ENCODE measurements at places on chromosomes 4 and X. TPM values are rescaled to one million over a fixed set of nuclear protein-coding genes. Genes with fewer than 3 reads are reported as not detected.

SPATA4 gene
- total RNA-seq: 0.10 TPM

NONO gene
- total RNA-seq: 388 TPM

PNMA6A gene
- total RNA-seq: 0.32 TPM

- DNase-seq: no peak
These were observed 11.3 kb upstream of the SMS start for GRCh38 chrX:21929209-21929608.

DNA sequence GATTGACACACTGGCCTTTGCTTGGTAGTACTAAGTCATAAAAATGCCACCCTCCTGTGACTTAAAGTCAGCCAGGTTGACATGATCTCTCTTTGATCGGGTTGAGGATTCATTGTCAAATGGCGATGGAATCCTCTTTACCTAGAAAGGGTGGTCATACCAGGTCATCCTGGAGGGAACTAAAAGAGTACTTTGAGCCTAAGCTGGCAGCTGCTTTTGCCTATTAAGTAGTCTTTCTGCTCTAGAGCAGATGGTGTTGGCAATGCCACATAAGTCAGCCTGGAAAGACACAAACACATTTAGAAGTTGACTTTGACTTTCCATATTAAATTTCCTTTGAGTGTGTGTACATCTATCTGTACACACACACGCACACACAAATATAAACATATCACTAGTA lies 39.2 kb upstream of the C4orf54 start:
- DNase-seq: no peak

GRCh38 chrX:135893294-135893817 lies at the start of the genes CT45A10 and SAGE1:
CT45A10 (minus strand) TSS chrX:135893444; CDS start chrX:135885344, 8,100 bp downstream.
SAGE1 (plus strand) TSS chrX:135893716; CDS start chrX:135896243, 2,527 bp downstream.
- DNase-seq: no peak

DNA sequence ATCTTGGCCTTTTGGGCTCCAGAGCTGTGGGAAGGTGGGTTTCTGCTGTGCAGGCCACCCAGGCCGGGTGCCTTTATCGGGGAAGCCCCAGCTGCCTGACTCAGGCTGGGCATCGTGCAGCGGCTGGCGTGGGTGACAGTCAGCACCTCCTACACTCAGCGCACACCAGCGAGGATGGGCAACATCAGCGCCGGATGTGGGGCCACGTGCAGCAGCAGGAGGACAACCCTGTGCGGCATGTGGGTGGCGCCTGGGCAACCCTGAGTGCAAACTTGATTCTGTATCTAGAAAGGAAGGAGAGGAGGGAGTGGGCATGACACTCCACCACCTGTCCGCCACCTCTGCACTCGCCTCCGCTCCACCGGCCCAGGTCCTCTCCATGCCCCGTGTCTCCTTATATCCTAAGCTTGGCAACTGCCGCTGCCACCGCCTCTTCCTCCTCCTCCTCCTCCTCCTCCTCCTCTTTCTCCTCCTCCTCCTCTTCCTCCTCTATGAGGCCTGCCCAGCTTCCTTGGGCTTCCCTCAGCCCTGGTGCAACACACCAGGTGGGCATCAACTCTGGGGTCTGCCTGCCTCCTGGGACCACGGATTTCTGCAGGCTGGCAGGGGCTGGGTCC lies 107.4 kb upstream of the AFAP1 start:
- DNase-seq: no peak

DNA sequence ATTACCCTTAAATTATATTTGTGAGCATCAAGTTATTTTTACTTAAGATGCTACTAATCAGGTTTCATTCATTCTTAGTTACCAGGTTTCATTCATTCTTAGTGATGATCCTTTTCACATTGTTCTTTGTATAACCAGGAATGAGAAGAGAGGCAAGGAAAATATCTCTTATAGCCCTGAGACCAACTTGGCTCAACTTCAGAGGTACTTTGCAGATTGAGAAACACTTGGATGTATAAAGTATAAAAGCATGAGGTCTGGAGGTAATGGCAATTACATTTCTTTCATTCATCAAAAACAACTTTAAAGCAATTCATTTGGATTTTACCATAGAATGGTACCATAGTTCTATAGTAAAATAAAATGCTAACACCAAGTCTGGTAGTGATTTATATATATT lies 231.0 kb downstream of the PRDM5 start:
- no peak for DNase-seq

- peak; percentile 16 for DNase-seq
These were observed 33.0 kb downstream of the HCCS start for GRCh38 chrX:11143931-11144678.

DNA sequence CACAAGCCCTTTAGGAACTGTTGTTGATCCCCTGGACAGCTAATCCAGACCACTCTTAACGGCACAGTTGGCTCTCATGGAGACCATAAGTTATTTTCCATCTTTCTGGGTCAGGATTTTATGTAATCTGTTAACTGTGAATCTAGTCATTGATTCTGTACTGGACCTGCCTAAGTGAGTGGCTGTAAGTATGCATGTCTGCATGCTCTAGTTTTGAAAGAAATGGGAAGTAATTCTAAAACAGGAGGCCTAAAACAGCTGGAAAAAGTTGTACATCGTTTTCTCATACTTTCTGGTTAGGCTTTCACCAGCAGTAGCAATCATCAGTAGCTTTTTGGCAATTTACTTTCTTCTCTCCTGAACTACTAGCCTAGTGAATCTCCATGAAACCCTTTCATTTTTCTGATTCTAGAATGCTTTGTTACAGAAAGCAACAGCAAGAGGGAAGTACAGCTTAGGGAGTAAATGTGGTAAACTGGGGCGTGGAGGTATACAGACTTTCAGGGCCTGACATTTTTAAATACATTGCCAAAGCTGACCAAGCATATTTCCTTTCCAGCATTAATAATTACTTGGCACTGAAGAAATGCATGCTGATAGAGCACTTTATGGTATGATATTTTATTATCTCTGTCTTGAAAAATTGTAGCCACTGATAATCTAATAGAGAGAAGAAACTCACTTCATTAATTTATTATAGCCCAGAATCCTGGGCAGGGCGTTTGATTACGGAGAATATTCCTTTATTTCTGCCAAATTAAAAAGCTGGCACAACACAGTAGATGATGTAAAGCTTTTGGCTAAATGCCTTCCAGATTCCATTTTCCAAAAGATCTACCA lies 202.7 kb downstream of the BANK1 start:
- no peak for DNase-seq

- no peak for DNase-seq
These were observed 5.9 kb upstream of the SEPTIN6 start for GRCh38 chrX:119698845-119699244.

GRCh38 chrX:131633285-131633917 lies 89.5 kb downstream of the OR13H1 start:
- no peak for DNase-seq

DNA sequence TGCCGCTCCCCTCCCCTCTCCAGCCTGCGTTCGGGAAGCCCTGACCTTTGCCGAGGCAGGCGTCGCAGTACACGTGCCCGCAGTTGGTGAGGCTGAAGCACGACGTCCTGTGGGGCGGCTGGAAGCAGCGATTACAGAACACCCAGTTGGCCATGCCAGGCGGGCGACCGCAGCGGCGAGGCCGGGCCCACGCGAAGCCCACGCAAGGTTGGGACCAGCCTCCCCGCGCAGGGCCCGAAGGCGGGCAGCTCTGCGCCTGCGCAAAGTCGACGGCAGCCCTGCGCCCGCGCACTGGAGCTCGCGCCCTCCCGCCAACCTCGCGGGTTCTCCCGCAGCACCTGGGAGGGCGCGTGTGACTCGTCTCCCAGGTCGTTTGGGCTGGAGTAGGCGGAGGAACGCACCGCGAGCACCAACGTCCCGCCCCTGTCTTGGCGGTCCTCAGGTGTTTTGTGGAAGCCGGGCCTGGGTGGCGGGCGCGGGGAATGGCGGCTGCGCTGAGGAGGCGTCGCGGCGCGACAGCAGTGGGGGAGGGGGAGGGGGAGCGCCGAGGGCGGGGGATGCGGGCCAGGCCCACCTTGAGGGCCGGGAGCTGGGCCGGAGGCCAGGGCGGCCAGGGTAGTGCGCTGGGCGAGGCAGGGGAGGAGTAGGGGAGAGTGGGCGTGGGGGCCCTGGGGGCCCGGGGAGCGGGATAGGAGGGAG lies at the start of gene RNF212:
Gene RNF212, minus strand, starts transcription at position 254 of the 699 bp plus-strand sequence. Its CDS starts 100 bp downstream, at position 154.
- DNase-seq: no peak

GRCh38 chr4:87053176-87053658 lies 118.4 kb downstream of the AFF1 start:
- DNase-seq: no peak

DNA sequence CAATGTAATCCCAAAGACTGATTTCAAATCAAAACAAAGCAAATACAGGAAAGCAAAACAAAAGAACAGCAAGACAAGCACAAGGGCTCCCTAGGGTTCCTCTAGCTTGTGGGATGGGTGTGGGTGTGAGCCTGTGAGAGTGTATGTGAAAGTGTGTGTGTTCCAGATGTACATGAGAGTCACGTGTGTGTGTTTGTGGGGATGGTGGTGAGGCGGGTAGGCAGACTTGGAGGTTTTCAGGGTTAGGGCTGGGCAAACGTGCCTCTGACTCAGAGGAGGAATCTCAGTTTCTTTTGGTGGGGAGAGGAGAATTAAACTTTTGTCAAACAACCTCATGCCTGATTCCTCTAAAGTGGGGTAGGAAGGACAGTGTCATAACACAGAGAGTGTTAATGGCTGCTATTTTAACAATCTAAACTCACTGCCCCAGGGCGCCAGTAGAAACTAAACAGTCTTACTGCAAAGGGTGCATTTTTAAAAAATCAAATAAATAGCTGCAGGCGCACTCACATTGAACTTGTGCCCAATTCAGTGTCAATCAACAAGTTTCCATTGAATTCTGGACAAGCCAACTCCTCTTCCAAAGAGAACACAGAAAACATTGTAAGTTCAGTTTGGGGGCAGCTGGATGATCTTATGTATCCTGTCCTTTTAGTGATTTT lies 51.8 kb downstream of the CHRDL1 start:
- DNase-seq: no peak

DNA sequence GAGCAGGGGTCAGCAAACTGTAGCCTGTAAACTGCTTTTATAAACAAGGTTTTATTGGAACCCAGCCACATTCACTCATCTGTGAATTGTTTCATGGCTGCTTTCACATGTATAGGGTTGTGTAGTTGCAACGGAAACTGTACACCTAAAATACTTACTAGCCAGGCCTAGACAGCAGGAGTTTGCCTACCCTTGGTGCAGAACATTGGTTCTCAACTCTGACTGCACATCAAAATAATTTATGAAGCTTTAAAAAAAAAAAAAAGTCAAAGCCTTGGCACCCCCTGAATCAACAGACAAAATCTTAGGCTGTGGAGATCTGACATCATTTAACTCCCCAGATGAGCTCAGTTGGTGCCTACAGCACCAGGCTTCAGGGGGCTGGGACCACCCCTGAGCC lies 27.8 kb downstream of the ADGRA3 start:
- DNase-seq: no peak

GRCh38 chr4:118047043-118047442 lies 12.8 kb downstream of the NDST3 start:
- no peak for DNase-seq

DNA sequence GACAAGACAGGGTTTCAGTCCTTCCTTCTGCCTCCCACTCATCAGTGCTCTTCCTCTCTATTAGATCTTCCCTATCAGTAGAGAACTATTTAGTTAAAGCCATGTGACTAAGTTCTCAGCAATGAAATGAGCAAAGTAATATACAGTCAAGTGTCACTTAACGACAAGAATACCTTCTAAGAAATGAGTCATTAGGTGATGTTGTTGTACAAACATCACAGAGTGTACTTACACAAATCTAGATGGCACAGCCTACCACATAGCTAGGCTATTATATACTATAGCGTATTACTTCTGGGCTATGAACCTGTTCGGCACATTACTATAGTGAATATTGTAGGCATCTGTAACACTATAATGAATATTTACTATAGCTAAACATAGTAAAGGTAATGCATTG lies 71.3 kb downstream of the POU4F2 start:
- DNase-seq: peak; percentile 29
